Stimulated activated CD4-positive, alpha-beta T cell treated with anti-CD3 and anti-CD28 coated beads, Interleukin-12 subunit alpha, Interleukin-12 subunit beta, amount 100 ng/mL, for 4 hours (primary cell): ENCODE measurements at places on chromosomes 1 and 21.

- DNase-seq = no peak
Observed at GRCh38 chr1:117859901-117860300, 69.5 kb downstream of the GDAP2 start.

DNA sequence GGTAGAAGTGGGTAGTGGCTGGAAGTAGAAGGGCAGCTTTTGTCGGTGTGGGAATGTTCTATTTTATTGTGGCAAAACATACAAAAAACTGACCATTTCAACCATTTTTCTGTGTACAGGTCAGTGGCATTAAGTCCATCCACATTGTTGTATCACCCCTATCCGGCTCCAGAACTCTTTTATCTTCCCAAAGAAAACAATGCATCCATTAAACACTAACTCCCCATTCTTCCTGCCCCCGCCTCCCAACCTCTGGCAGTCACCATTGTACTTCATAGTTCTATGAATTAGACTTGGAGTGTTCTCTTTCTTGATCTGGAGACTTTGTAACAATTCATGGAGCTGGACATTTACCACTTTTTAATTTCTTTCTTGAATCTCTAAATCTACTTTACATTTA lies 55.7 kb downstream of the DEGS1 start:
- no peak for DNase-seq

DNA sequence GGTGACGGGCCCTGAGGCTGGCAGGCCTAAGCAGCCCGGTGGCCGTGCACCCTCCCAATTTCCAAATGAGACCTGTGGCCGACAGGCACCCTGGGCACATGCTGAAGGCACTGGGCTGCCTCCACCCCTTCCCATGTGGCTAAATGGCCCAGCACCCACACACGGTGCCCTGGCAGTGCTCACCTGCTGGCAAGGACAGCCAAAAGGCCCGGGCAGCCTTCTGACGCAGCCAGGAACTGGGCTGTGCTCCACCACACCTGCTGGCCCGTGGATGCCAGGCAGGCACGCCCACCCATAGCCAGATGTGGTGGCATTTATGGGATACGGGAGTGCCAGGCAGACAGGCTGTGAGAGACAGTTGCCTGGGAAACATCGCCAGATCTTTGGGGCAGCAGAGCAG lies 4.0 kb upstream of the FAAP20 start:
- DNase-seq = no peak

GRCh38 chr1:183903101-183903500 lies 98.2 kb downstream of the RGL1 start:
- DNase-seq = no peak

DNA sequence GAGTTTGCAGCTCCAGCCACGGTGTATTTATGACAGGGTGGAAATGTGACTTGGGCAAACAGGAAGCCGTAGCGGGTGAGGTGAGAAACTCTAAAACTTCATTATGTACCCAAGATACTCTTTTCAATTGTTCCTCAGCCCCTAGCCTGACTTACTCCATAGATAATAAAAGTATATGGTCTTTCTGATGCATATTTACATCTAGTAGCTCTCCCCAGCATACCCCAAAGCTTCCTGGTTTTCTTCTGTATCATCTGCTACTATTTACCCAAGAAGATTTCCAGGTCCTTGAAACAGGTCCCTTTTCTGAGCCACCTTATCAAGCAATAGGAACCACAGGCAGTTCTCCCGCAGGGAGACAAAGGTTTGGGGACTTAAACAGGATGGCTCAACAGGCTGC lies 201.5 kb upstream of the ESRRG start:
- no peak for DNase-seq

- DNase-seq = no peak
Observed at GRCh38 chr1:230160957-230161771, 94.1 kb downstream of the GALNT2 start.

DNA sequence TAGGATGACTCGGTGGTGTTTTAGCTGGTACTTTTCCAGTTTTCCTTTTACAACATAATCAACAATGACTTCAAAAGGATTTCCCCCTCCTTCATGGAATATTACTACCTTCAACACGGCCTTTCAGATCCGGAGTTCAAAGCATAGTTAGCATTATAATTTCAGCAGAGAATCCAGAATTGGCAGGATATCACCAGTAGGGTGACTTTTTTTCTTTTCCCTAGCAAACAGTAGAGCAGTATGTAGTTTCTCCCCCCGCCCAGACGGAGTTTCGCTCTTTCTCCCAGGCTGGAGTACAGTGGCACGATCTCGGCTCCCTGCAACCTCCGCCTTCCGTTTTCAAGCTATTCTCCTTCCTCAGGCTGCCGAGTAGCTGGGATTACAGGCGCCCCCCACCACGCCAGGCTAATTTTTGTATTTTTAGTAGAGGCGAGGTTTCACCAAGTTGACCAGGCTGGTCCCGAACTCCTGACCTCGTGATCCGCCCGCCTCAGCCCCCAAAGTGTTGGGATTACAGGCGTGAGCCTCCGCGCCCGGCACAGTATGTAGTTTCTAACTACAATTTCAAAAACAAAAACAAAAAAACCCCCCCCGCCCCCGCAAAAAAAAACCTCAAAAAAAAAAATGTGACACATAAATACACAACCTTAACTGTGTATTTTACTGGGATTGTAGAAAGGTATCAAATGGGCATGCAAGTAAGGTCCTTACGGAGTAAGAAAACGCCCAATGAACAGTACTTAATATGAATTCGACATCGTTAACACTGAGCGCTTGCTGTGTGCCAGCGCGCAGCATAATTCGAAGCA lies 1.5 kb upstream of the COX20 start:
- DNase-seq = peak; percentile 49

- no peak for DNase-seq
Observed at GRCh38 chr1:53112271-53112774, 30.1 kb downstream of the SLC1A7 start.

- no peak for DNase-seq
Observed at GRCh38 chr21:45336870-45337269, 49.2 kb upstream of the POFUT2 start.

- DNase-seq = no peak
Observed at GRCh38 chr1:182235952-182236650, 155.5 kb downstream of the GLUL start.

- no peak for DNase-seq
Observed at GRCh38 chr1:208430220-208430619, 186.0 kb upstream of the PLXNA2 start.

DNA sequence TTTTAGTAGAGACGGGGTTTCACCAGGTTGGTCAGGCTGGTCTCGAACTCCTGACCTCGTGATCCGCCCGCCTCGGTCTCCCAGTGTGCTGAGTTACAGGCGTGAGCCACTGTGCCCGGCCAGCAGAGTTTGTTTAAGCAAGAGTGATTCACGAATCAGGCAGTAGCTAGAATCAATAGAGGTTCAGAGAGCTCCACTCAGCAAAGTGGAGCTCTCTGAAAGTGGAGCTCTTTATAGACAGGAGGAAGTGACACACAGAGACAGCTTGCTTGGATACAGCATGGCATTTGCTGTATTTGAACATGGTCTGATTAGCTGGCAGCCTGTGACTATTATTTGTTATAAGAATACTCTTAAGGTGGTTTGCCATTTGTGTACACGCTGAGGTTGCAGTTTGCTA lies 27.1 kb upstream of the CD34 start:
- no peak for DNase-seq

DNA sequence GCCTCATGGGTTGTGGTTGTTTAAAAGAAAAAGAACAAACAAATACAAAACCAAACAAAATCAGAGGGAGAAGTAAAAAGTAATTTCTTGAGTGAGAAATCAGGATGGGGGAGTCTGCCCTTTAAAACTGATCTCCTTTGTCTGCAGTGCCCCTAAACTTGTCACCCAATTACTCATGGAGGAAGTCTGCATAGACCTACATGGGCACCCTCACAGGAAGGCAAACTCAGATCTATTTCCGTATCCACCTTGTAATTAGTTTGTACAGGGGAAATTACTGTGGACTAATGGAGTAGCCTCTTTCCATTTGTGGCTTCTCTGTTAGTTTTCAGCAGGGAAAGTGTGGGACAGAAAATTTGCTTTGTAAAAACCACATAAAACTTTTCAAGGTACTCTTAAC lies 600.4 kb downstream of the ADGRL2 start:
- no peak for DNase-seq

DNA sequence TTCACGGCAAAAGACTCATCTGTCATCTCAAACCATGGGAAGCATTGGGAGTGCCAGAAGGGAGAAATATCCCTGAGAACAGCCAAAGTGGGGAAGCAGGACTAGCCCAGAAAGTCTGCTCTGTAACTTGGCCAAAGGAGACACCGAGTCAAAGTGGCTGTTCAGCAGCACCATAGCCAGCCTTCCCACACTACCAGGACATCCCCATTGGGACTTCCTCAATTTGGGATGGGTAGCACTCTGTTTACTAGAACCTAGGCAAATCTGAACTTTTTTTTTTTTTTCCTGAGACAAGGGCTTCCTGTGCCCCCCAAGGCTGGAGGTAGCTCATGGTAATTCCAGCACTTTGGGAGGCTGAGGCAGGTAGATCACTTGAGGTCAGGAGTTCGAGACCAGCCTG lies 93.0 kb downstream of the ENAH start:
- DNase-seq = no peak

GRCh38 chr1:46996659-46997281 lies 26.7 kb upstream of the CYP4X1 start:
- DNase-seq = no peak
